ENCODE measurements at places on chromosomes 3 and 15.

DNA sequence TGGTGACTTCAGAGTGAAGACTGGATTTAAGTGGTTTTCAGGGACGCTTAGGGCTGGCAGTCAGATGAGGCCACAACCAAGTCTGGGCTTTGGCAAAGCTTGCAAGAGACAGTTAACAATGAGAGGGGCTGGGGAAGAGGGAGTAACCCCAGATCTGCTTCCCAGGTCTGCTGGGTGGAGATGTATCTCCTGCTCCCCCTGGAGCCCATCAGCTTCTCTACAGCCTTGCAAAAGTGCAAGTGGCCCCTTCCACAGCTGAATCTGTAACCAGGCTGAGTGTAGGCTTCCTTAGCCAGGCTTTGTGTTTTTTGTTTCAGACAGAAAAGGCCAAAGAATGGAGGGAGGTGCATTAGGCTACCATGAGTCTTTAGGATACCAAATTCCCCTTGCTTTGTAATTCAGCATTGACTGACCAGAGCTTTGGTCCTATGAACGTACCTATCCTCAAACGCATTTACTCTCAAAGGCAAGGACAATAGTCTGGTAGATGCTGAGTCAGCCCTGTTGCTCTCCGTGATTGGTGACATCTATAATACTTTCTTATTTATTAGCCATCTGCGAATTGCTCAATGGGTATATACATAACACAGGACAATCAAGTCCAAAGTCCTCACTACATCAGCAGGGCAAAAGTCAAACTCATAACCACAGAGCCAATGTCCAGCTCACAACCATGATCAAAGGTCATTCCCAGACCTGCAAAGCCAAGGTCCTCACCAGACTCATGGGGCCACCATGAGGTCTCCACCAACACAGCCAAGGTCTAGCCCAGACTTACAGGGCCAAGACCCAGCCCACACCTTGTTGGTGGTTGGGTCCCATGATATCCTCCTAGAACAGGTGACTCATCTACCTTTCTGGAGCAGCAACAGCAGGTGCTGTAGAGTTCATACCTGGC lies 17.1 kb downstream of the CCDC13 start:
- DNase-seq: peak; percentile 24

GRCh38 chr3:18840535-18841137 lies 307.7 kb upstream of the KCNH8 start:
- no peak for DNase-seq

DNA sequence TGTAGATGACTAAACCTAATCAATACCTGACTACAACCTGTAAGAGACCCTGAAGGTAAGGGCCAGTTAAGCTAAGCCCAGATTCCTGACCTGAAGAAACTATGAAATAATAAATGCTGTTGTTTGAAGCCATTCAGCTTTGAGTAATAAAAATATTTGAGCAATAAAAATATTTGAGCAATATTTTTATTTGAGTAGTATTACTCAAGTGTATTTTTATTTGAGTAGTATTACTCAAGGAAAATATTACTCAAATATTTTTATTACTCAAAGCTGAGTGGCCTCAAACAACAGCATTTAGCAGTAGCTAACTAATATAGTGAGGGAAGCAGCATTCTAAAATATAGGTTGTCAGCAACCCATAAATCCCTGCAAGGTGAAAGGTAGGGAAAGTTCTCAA lies 143.8 kb upstream of the RARB start:
- DNase-seq: no peak

- DNase-seq: no peak
These were observed 39.4 kb upstream of the KY start for GRCh38 chr3:134690226-134690625.

DNA sequence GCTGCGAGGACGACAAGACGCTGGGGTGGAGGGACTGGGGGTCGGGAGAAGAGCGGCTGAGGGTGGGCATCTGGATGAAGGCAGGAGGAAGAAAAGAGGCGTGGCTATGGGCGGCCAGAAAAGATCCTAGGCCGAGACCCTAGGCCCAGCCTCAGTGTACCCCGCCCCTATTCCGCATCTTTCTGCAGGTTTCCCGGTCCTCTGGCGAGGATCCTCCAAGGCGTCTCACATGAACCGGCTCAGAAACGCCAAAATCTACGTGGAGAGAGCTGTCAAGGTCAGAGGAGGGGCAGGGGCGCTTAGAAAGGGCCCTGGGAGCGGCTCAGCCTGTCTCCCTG lies 340 bp downstream of the TTLL3 start:
- no peak for DNase-seq

- no peak for DNase-seq
These were observed 10.3 kb downstream of the ANKRD63 start for GRCh38 chr15:40272485-40273056.

DNA sequence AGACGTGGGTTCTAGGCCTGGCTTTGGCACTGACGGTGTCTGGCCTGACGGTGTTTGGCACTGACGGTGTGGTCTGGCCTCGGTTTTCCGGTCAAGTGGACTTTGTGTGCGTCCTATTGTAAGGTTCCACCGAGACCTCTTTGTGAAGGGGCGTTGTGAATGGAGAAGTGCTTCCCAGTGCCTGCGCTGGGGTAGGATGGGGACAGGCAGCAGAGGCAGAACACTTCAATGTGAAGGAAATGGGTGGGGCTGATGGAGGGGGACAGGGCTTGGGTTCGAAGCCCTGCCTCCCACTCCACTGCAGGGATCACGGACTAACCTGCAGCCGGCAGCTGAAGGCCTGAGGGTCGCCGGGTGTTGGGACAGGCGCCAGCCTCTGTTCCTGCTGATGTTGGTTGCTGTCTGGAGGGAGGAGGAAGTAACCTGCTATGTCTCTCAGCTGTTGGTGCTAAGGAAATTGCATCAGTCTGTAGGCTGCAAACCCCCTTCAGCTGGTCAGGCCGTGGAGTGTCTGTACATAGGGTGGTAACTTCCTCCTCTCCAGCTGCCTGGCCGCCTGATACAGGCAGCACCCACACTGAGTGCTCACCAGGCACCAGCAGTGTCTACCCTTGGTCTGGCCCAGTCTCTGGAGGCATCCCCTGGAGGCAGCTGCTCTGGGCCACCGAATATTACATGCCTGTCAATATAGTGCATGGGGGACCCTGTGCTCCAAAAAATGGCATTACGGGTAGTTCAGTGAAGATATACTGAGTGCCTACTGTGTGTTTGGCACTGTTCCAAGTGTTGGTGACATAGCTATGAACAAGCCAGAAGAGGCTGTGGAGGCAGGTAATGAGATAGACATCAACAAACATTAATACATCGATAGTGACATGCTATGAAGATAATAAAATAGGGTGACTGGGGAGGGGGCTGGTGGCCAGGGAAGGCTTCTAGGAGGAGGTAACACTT lies 1.1 kb downstream of the TM6SF1 start:
- peak; percentile 31 for DNase-seq

DNA sequence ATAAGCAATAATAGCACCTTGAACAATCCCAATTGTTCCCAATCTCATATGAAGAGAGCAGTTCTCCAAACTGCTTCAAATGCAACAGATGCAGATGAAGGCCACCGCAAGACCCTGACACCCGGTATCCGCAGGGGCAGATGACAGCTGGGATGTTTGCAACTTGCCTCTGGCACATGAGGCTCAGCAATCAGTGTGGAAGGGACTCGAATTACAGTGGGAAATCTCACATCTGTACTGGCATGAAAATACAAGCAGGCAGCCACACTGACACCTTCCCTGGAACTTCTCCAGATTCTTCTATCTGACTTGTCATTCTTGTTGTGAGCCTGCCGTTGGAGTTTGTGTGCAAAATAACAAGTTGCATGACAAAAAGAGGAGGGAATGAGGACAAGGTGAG lies 68.8 kb downstream of the WDR76 start:
- DNase-seq: no peak

DNA sequence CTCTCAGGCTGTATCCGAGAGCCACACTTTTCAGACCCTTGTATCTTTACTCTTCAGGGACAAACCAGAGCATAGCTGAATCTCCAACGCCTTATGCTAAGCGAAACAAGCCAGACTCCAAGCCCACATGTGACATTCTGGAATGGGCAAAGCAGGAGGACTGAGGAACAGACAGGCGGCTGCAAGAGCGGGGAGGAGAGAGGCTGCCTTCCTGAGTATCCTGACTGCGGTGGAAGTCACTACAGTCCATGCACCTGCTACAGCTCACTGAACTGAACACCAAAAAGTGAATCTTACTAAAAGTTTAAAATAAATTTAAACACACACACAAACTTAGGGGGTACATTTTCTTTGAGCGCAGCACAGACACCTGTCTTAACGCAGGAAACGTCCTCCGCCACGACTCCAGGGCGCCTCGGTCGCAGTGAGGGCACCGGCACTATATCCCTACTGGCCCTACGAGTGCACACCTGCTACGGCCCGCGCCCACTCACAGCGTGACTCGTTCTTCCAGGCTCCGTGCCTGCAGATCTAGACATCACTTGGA lies 1.4 kb downstream of the CYFIP1 start:
- DNase-seq: no peak

DNA sequence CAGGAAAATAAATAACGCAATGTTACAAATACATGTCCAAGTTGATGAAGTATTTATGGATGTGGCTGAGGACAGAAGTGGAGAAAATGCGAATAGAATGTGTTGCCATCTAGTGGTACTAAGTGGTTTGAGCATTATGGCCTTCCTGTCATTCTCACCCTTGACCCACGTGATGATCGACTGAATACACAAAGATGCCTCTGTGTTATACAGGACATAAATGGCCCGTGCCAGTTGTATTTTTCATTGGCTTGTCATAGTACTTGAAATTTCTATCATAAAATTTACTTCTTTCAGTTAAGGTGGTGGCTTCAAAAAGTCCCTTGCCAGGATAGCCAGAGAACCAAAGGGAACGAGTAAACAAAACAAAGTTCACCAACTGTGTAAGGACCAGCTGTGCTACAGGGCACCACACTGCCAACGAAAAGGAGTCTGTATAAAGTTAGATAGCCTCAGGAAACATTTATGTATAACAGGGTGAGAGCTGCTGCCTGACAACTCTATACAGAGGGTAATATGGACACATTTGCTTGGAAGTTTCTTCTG lies 103.7 kb downstream of the MYH15 start:
- no peak for DNase-seq

DNA sequence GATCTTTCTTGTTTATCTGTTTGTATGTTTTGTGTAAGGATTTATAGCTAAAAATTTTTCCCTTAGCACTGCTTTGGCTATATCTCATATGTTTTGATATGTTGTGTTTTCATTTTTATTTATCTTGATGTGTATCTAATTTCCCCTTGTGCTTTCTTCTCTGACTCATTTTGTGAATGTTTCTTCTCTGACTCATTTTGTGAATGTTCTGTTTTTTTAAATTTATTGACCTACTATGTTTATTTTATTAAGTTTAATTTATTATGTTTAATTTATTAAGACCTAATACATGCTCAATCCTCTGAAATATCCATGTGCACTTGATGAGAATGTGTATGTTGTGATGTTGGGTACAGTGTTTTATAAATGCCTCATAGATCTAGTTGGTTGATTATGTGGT lies 793.5 kb upstream of the CADM2 start:
- DNase-seq: no peak

DNA sequence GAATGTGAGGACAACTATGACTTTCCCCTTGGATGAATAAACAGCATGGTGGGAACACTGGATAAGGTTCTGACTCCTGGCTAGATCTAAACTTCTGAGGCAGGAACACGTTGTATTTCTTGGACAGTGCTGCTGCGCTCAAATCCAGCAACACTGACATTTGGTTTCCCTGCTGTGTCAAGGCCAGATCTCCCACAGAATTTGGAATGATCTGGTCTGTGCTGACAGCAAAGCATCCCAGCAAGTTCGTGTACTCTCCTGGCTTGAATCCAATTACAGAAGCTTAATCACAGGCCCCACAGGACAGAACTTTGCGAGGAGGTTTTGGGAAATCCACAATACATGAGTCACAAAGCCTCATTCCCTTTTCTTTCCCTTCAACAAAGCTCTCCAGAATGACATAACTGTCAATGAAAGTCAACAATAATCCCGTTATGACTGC lies 92.5 kb downstream of the ADAMTS9 start:
- DNase-seq: no peak

- DNase-seq: no peak
These were observed 45.9 kb downstream of the IQCH start for GRCh38 chr15:67300266-67301025.

- DNase-seq: no peak
These were observed 7.8 kb upstream of the STAC start for GRCh38 chr3:36372534-36372935.

- peak; percentile 18 for DNase-seq
These were observed 78.3 kb upstream of the ALDH1L1 start for GRCh38 chr3:126258670-126259069.

- peak; percentile 36 for DNase-seq
These were observed 7.9 kb upstream of the SRP14 start for GRCh38 chr15:40046721-40047414.

GRCh38 chr3:127698286-127698685 lies 25.5 kb downstream of the ABTB1 start:
- no peak for DNase-seq

DNA sequence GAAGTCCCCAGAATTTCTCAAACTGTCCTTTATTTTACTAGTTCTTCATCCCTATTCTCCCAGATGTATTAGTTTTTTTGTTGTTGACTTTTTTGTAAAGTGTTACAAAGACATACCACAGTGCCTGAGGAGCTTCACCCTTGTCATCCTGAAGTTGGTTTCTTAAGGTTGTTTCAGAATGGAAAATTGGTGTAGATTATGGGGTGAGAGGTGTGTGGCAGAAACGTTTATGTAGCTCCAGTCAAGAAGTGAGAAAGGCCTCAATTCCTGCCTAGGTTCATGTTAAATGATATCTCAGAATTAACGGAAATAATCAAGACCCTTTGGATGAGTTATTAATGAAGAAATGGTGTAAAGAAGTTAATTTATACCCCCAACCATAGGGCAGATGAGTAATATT lies 6.8 kb downstream of the EDEM1 start:
- DNase-seq: no peak

- no peak for DNase-seq
These were observed 4.8 kb downstream of the VEPH1 start for GRCh38 chr3:157498371-157498770.

GRCh38 chr15:79673416-79674123 lies 223.2 kb downstream of the MTHFS start:
- DNase-seq: peak; percentile 33

- DNase-seq: no peak
These were observed 2.8 kb downstream of the CPN2 start for GRCh38 chr3:194348354-194348753.

- DNase-seq: no peak
These were observed 104.4 kb downstream of the THSD4 start for GRCh38 chr15:71219645-71220044.

GRCh38 chr3:155742349-155742965 lies 2.4 kb downstream of the PLCH1 start:
- DNase-seq: no peak

DNA sequence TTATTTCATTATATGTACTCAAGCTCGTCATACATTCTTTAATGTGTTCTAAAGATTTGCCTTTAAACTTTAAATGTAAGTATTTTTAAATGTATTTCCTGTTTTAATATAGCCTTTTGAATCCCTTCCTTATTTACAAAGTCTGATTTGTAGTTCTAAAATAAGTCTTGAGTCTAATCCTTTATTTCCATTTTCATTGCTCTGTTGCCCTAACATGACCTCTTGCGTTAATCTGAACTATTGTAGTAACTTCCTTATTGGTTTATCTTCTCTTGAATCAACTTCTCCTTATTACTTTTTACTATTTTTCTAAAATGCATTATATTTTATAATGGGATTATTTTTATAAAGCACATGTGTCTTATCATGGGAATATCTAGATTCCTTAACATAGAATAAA lies 24.0 kb downstream of the KNL1 start:
- DNase-seq: no peak

GRCh38 chr3:17398959-17399551 lies 343.4 kb downstream of the TBC1D5 start:
- DNase-seq: no peak

Data from activated CD4-positive, alpha-beta memory T cell treated with anti-CD3 and anti-CD28 coated beads for 36 hours (primary cell).